ENCODE measurements at places on chromosomes 7 and 10.

DNA sequence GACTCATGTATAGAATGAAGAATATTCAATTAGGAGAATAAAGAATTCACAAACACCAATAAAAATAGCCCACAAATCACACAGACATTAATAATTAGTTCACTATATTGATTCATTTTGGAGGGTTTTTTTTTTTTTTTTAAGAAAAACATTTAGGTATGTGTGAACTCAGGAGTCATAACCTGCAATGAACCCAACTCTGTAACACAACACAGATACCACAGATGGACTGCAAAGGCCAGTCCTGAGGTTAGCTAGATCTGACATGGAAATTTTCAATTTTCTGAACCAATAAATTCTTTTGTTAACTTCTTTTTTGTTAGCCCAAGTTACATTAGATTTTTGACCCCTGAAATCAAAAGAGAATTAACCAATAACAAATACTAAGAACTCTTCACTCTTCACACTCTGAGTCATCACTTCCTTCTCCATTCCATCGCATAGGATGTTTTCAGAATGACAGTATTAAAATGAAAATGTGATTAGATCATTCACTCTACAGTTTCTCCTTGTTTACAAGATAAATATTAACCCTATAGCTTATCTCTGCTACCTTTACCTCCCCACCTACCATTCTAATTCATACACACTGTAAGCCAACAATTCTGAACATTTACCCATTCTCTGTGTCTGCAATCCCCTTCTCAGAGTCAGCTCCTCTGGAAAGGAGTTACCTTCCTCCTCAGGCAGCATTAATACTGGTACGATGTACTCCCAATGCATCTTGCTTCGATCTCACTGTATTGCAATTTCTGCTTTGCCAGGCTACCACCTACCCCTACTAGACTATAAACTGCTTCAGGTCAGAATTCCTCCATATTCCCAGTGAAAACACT, 141.5 kb downstream of the LRRN3 start:
- DNase-seq: no peak

DNA sequence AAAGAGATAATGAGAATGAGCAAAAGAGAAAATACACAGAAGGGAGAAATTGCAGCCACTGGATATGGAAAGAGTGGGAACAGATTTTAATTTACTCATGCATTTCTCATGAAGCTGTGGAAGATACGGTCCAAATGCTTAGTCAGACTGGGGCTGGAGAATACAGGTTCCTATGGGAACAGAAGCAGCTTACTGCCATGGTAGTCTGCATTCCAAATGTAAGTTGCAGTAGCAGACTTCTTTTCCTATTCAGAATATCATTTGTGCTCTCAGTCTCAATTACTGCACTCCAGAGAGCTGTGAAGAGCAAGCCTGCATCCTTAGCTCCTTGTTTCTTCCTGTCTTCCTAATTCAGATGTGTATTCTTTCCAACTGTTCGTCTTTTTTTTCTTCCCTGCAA, 190.8 kb upstream of the TMEM196 start:
- DNase-seq: no peak

GRCh38 chr7:28792858-28793257, 165.3 kb downstream of the TRIL start:
- DNase-seq: no peak

DNA sequence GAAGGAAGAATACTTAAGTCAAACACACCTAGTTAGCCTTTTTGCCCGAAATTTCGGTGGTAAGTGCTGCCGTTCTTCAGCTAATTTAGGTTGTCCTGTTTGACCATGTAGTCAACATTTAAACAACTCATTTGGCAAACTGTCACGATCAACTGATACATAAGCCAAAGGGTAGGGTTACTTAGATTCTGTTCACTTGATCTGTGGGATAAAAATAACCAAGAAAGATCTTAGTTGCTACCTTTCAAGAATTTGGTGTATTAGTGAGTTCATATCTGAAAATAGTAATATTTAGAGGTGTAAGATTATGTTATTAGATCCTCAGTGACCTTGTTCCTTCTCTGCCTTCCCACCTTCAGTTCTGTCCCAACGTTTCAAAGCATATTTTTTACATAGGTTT, 2.0 kb downstream of the TNKS2 start:
- no peak for DNase-seq

GRCh38 chr10:80530816-80531215, 6.9 kb upstream of the SH2D4B start:
- DNase-seq: no peak

GRCh38 chr10:32199714-32200394, 143.6 kb upstream of the KIF5B start:
- no peak for DNase-seq

DNA sequence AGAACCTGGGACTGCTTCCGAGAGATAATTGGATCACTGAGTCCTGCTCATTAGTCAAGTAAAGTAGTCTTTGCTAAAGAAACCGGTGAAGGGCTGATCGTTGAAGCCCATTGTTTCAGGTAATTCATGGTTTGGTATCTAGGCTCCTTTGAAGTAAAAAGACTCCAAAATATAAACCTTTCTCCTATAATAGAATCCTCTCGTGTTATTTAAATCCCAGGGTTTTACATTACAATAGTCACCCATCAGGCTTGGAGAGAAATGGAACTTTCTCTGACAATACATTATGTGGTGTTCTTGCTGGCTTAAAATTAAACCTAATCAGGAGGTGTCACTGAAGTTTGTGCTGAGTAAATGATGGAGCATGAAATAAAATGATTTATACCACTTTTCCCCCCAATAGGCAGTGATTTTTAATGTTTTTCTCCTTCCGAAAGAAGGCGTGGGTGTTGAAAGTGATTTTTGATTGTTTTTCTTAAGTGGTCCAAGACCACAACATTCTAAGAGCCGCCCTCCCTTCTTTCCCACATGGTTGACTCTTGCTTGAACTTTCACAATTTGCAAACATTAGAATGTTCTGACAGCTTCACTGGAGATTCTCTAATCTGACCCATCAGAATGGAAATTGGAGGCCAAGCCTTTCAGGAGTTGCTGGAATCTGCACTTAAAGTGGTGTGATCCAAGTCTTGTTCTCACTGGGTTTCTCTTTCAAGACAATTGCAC, 44.2 kb downstream of the LRMDA start:
- DNase-seq: no peak

- DNase-seq: no peak
These were observed 217.3 kb downstream of the CELF2 start for GRCh38 chr10:11234857-11235531.

- DNase-seq: peak; percentile 19
These were observed 974.0 kb upstream of the GHITM start for GRCh38 chr10:83165265-83165664.

- peak; percentile 78 for DNase-seq
These were observed 3.2 kb upstream of the CREB5 start for GRCh38 chr7:28408960-28409715.

- DNase-seq: no peak
These were observed 10.0 kb upstream of the CHCHD1 start for GRCh38 chr10:73771722-73772280.

GRCh38 chr7:118757066-118757465, 532.6 kb downstream of the ANKRD7 start:
- DNase-seq: no peak

- DNase-seq: no peak
These were observed 19.7 kb downstream of the AQP1 start for GRCh38 chr7:30931161-30931928.

DNA sequence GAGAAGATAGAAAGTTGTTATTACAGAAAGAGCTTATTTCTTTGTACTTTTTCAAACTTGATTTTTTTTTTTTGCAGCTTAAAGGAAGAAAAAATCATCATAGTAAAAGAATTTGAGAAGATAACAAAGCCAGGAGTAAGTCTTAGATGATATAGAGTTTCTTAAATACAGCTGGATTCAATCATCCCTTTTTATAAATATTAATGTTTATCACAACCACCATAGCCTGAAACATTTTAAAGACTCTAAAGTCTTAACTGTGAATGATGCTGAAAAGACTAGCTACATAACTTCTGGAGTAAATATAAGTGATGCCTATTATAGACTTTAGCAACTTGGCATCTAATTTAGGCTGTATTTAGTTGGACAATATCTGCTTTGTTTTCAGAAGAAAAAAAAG, 54.8 kb upstream of the FGL2 start:
- DNase-seq: no peak

- DNase-seq: no peak
These were observed 571.6 kb downstream of the SH2D4B start for GRCh38 chr10:81109200-81109752.

DNA sequence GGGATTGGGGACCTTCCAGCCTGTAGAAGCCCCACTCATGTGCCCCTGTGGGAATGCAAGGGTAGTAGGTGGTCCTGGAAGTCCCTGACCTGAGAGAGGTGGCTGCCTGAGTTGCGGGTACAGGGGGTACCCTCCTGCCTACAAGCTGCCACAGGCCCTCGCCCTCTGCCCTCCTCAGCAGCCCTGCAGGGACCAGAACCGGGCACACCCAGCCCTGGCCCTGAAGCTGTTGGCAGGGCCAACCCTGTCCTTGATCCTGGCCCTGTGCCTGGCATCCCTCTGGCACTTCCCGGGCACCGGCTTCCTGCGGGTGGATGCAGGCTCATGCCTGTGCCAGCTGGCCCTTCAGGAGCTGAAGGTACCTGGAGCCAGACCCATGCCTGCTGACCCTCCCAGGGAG, 54.9 kb upstream of the ELN start:
- no peak for DNase-seq

DNA sequence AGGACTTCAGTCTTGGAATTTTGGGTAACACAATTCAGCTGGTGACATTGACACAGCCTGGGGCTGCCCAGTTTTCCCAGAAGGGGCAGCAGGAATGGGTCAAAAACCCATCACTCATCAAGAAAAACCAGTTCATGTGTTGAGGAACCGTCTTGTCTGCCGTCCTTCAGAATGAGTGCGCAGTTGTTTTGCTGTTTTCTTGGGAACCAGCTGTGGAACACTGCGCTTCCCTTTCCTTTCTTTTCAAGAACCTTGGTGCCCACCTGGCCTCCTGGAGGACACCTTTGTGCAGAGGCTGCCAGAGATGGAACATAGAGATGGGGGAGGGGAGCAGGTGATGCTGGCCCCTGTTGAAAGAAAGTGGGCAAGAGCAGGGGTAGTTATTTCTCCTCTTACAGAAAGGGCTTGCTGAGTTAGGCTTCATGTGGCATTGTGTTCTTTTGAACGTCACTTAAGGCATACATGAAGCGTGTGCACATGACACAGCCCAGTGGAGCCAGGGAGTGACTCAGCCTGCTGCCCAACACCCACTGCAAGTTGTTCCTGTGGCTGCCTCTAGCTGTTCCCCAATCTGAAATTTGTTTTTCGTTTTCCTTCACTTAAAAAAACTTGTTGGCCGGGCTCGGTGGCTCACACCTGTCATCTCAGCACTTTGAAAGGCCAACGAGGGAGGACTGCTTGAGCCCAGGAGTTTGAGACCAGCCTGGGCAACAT, 87.4 kb upstream of the TNS3 start:
- no peak for DNase-seq

DNA sequence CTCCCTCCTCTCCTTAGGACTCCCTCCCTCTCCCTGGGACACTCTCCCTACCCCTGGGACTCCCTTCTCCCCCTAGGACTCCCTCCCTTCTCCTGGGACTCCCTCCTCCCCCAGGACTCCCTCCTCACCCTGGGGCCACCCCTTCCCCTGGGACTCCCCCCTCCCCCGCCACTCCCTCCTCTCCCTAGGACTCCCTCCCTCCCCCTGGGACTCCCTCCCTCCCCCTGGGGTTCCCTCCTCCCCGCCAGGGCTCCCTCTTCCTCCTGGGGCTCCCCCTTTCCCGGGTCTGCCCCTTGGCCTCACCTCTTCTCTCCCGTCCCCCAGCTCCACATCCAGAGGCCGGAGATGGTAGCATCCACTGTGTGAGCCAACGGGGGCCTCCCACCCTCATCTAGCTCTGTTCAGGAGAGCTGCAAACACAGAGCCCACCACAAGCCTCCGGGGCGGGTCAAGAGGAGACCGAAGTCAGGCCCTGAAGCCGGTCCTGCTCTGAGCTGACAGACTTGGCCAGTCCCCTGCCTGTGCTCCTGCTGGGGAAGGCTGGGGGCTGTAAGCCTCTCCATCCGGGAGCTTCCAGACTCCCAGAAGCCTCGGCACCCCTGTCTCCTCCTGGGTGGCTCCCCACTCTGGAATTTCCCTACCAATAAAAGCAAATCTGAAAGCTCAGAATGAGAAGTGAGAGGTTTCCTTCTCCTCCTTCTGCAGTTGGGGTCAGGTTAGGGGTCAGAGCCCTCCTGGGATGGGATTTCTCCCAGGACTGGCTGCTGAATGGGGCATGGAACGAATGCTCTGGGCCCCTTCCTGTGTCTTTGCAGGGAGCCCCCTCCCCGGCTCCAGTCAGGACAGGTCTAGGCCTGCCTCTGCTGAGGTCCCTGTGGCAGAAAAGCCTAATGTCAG, 1.4 kb upstream of the MUC17 start:
- no peak for DNase-seq

GRCh38 chr10:49187044-49187484, 1.1 kb downstream of the TMEM273 start:
- no peak for DNase-seq

All from DMS 273 treated with DMSO at 0.1 percent for 48 hours (cell line).